CD4-positive, alpha-beta T cell treated with Interleukin-6 for 4 hours (primary cell): ENCODE measurements at places on chromosomes 12 and 14.

- no peak for DNase-seq
Measured at GRCh38 chr12:95304673-95305198, 87.1 kb downstream of the VEZT start.

DNA sequence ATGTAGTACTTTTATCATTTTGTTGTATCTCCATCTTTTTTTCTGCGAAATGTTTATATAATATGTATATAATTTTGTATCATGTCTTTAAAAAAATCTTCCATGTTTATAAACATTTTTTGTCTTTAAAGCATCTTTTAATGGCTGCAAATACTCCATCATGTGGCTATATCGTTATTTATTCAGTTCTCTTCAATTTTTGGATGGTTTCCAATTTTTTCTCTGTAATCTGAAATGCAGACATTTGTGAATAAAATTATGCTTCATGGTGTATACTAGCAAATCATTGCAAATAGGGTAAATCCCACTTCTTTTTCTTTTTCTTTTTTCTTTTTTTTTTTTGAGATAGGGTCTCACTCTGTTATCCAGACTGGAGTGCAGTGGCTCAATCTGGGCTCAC lies 54.0 kb downstream of the CPSF2 start:
- DNase-seq, result no peak

DNA sequence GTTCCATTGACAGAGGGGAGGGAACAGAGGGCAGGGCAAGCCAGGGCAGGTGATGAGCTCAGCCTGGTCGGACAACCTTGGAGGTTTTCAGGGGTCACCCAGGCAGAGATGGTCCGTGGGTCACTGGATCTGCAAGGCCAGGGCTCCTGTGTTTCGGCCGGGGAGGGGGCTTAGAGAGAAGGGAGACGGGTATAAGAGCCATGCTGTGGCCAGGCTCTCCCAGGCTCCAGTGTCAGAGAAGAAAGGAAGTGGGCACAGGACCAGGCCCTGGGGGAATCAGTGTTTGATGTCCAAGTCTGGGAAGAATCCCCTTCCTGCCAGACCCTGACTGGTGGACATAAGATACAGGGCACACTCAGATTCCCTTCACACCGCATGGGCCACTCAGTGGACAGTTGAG lies 36.9 kb downstream of the DIO3 start:
- no peak for DNase-seq

GRCh38 chr12:19739195-19739776 lies 300.0 kb downstream of the AEBP2 start:
- peak; percentile 9 for DNase-seq

GRCh38 chr12:115354007-115354890 lies 670.3 kb upstream of the TBX3 start:
- no peak for DNase-seq

GRCh38 chr12:11822081-11822834 lies 172.8 kb downstream of the ETV6 start:
- DNase-seq, result peak; percentile 59

GRCh38 chr12:118102609-118103008 lies 1.2 kb downstream of the VSIG10 start:
- no peak for DNase-seq

GRCh38 chr12:20489645-20490044 lies 121.3 kb downstream of the PDE3A start:
- DNase-seq, result no peak

- no peak for DNase-seq
Measured at GRCh38 chr12:90366286-90366685, 588.7 kb downstream of the CCER1 start.

DNA sequence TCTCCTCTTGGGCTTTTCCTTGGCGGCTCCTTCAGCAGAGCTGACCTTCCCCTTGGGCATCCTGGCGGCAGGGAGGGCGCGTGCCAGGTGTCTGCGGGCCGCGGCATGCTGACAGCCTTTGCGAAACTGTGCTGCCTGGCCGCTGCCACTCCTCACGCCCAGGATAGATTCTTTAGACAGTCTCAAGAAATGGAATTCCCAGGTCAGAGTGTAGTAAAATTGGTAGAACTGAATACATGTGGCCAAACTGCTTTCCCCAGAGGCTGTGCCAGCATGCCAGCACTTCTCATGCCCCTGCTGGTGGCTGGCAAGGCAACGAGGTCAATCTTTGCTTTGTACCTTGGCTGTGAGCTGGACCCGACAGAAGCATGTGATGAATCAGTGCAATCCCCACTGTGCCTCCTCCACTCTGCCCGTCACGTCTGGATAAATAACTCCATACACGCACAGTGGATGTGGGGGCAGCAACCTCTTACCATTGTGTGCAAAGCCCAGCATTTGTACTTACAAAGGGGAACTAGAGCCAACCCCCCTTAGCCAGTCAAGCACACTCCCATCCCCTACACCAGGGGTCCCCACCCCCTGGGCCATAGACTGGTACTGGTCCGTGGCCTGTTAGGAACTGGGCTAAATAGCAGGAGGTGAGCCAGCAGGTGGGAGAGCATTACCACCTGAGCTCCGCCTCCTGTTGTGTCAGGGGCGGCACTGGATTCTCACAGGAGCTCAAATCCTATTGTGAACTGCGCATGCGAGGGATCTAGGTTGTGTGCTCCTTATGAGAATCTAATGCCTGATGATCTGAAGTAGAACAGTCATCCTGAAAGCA lies 90.9 kb downstream of the ACTN1 start:
- DNase-seq, result no peak

DNA sequence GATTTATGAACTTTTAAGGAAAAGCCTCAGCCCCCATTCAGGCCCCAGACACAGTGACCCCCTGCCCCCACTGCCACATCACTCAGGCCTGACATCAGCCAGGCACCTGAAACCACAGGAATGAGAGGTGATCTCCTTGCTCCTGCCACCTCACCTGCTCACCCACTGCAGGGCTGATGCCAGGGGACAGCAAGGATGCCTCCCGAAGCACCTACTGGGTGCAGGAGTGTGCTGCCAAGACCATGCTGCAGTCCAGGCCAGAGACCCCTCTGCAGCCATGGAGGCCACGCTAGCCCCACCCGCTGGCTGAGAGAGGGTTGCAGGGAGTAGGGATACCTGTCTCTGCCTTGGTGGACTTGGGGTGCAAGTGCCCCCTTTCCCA lies 18.6 kb upstream of the KRT7 start:
- DNase-seq, result no peak

- no peak for DNase-seq
Measured at GRCh38 chr14:36238666-36239363, 62.3 kb upstream of the PTCSC3 start.

DNA sequence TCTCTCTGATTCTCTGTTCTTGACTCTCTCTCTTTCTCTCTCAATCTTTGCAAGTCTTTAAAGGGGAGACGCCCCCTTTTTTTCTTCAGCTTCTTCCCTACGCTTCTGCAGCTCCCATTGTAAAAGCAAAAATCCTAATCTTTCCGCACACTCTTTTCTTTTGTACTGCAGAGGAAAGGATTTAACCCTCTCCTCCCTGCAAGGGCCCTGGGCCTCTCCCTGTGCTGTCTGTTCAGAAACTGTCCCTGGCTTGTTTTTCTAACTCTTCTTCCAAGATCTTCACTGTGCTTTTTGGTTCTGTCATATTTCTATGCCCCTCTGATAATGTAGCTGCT lies 10.9 kb upstream of the SALL2 start:
- no peak for DNase-seq

DNA sequence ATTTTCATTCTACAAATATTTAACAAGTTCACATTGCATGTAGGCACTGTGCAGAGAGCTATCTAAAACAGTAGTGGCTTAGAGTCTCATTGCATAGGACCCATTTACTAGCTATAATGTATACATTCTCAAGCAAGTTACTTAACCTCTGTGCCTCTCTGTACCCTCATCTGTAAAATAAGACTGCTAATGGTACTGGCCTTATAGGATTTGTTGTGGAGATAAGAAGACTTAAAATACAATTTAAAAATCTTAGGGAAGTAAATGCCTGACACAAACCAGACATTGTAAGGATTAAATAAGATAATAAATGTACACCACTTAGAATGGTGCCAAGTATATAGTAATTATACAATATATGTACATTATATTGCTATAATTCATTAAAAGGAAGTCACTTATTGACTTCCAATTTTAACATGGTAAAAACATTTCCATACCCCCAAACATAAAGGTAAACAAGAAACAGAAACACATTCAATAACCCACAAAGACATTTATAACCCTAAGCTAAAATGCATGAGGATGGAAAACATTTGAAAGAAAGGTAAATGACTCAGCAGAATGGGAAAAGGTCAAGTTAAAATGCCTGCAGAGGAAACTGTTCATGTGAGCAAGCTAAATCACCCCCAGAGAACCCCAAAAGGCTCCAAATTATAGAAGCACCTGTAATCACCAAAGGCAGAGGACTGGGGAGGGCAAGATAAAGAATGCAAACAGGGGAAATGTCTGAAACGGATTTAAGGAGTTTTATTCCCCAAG lies 30.8 kb downstream of the RPS6KA5 start:
- DNase-seq, result no peak

DNA sequence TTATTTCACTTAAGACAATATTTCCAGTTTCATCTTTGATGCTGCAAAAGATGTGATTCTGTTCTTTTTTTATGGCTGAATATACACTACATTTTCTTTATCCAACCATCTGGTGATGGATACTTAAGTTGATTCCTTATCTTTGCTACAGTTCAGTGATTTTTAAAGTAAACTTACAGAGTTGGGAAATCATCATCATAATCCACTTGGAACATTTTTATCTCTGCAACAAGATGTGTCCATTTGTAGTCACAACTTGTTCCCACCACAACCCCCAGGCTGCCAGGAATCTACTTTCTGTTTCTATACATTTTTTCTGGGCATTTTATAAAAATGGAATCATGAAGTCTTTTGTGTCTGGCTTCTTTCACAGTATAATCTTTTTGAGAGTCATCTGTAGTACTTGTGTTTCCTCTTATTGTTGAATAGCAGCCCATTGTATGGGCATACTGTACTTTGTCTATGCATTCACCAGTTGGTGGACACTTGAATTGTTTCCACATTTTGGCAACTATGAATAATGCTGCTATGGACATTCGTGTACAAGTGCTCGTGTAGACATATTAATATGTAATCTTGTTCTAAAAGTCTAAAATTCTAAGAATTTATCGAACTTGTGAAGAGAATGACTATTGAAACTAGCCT lies 212.5 kb upstream of the DDHD1 start:
- no peak for DNase-seq

DNA sequence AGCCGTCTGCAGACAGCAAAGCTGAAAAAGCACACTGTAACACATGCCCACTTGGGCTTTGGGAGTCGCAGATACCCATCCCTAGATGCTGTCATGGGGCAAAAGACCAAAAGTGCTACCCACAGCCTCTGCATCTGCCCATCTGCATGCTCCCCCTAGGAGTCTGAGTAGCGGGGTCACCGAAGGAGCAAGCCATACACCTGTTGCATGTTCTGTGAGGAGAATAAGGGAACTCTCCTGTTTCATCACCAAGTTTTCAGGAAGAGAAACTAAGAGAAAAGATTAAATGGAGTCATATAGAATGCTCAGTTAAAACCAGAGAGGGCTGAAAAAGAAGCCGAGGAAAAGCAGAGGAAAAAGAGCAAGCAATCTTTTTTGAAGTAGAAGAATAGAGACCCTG lies 13.7 kb upstream of the ST8SIA1 start:
- no peak for DNase-seq

GRCh38 chr14:81009346-81009745 lies 53.9 kb downstream of the TSHR start:
- DNase-seq, result no peak

DNA sequence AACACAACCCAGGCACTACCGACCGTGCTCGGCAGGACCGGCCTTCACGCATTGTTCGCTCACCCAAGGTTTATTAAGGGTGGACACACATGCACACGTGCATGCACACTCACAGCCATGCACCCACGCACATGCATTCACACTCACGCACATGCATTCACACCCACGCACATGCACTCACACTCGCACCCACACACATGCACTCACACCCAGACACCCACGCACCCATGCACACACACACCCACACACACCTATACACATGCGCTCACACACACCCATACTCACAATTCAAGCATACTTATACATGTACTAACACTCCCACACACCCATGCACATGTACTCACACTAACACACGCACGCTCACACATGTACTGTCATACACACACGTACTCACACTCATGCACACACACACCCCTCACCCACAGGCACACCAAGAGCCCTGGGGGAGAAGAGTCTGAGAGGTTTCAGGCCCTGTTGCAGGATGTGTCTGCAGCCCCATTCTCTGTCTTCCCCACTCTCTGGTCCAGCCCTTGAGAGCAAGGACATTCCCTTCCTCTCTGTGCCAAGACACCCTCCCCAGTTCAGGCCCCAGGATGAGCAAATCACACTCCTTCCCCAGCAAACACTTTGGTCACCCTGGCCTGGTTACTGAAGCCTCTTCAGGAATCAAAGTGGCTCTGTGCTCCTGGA lies 49.4 kb upstream of the BCL11B start:
- DNase-seq, result no peak

DNA sequence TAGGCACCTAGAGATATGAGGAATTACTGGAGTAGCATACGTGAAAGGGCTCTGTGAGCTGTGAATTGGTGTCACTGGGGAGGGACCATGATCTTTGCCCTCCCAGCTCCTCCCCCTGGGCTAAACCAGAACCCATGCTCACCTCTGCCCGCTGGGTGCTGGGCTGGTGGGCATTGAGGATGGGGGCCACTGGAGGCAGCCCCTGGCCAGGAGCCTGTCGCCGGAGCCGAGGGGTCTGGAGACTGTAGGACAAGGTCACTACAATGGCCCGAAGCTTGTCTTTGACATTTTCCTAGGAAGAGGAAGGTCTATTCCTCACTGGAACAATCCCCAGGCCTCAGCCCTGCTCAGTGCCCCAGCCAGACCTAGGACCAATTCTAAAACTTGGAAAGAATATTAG lies 11.6 kb downstream of the ITGA7 start:
- DNase-seq, result no peak

GRCh38 chr12:13256692-13257045 lies 60.1 kb downstream of the EMP1 start:
- no peak for DNase-seq

- peak; percentile 30 for DNase-seq
Measured at GRCh38 chr12:452667-453210, 7.0 kb upstream of the B4GALNT3 start.

- DNase-seq, result no peak
Measured at GRCh38 chr12:118402251-118402650, 25.9 kb downstream of the SUDS3 start.

GRCh38 chr14:54568821-54569595 lies 2.1 kb downstream of the SAMD4A start:
- DNase-seq, result no peak

GRCh38 chr12:93137656-93138612 lies 208.8 kb upstream of the EEA1 start:
- no peak for DNase-seq

DNA sequence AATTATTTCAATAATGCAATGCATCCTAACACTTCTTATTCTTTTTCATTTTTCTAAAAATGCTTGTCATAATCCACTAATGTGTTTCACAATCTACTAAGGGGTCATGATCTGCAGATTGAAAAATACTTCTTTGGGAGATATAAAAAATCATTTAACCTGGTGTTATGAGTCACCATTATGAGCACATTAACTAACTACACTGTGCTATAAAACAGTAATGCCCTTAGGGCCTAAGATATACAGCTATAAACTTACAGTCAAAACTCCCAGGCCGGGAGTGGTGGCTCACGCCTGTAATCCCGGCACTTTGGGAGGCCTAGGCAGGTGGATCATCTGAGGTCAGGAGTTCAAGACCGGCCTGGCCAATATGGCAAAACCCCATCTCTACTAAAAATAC lies 14.2 kb downstream of the ATXN2 start:
- no peak for DNase-seq

GRCh38 chr14:101859538-101859902 lies 98.0 kb downstream of the PPP2R5C start:
- no peak for DNase-seq
